Ovary (tissue), 10 donors: ENCODE measurements at places on chromosomes 6 and 20.

DNA sequence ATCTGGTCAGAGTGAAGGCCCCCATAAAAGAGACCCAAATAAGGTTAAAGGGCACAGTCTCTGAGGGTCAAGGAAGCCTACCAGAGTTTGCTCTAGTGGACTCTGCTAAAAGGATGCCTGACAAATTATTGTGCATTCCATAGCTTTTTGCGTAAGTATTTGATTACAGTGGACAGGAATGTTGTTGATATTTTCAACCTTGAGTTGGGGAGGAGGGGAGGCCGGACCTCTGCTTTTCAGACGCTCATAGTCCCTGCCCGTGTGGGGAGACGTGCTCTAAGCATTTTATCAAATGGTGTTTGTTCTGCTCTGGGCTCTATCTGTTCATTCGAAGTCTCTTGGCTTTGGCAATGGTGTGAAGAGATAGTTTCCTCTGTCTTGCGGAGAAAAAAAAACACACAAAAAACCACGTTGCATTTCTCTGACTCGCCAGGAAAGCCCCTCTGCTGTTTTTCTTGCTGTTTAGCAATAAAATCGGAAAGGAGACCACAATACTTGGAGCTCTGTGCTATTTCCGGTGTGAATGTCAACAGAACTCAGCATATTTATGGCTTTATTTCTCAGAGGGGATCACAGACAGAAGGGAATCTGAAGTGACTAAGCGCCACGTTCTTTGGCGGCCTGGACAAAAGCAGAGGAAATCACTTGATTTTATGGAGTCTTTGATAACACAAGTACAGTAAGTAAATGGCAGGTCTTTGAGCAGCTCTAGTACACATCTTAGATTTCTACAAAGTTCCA, 159.8 kb downstream of the ZFP64 start:
- peak; percentile 50 for DNase-seq

GRCh38 chr6:46651006-46651405, 1.6 kb downstream of the CYP39A1 start:
- no peak for DNase-seq

DNA sequence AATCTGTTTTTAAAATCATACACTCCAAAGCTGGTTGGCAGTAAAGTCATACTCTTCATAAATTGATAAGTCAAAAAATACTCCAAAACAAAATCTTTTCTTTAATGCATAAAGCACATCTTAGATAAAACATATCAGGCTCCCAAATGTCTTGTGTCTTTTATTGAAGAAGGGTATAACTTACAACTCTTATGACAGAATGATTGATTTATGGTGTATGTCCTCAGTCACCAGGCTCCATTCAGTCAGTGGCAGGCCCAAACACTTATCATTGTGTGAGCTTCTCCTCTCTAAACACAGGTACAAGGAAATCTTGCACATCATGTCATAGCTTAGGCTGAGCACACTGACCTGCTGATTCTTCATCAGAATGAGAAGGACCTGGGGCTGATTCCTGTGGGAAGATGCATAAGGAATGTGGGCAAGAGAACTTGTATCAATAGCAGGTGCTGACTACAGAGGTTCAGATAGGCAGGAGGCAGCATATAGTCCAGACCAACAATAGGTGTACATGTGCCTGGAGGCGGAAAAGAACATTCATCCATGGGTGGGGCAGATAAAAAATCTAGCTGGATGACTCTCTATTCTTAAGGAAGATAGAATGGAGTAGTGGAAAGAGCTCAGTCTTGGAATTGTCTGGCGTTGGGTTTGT, 1.9 kb downstream of the CALHM5 start:
- no peak for DNase-seq

GRCh38 chr6:75284632-75285282, at the start of gene TMEM30A:
TMEM30A (minus strand) TSS chr6:75284792; CDS start chr6:75284638, 154 bp downstream.
- peak; percentile 96 for DNase-seq

GRCh38 chr6:158361961-158362669, 49.9 kb downstream of the TULP4 start:
- DNase-seq = no peak

DNA sequence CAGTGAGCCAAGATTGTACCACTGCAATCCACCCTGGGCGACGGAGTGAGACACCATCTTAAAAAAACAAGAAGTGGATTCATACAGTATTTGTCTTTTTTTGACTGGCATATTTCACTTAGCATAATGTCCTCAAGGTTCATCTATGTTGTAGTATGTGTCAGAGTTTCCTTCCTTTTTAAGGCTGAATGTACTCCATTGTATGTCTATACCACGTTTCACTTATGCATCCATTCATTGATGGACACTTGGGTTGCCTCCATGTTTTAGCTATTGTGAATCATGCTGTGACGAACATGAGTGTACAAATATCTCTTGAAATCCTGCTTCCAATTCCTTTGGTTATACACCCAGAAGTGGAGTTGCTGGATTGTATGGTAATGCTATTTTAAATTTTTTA, 28.9 kb upstream of the FAM83D start:
- no peak for DNase-seq

GRCh38 chr6:105884426-105884825, 201.7 kb upstream of the PRDM1 start:
- no peak for DNase-seq

DNA sequence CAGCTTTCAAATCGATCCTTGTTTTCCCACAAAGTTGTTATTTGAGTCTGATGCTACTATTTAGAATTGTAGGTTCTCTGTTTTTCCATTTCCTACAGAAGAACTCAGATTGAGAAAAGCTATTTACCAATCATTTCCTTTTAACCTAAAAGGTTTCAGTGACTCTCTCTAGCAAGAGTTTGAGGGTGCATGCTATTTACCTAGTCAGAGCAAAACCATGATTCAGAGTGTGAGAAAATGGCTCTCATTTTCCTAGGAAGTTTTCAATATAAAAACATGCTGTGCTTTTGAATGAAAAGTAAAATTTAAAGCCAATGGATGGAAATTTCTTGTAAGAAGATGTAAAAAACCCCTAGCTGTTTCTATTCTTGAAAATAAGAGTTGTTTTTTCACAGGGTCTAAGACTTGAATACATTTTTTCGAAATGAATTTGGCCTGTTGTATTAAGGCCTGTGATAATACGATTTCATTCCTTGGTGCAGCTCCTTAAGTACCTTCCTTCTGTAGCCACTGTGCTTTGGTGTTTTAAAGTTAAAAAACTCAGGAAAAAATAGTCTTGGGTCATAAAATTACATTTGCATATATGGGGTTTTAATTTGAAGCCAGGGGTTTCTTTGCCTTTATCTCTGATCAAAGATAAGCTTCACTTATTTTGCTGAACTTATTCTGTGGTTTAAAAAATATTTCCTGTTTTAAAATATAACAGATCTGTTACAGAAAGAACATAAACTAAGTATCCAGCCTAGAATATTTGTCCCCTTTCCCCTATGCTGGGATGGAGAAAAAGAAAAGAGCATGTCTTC, 18.0 kb upstream of the RSPH3 start:
- no peak for DNase-seq

GRCh38 chr20:63119121-63119962, 96.6 kb downstream of the YTHDF1 start:
- no peak for DNase-seq

- DNase-seq = no peak
These were observed 31.9 kb downstream of the NSFL1C start for GRCh38 chr20:1434571-1435336.

DNA sequence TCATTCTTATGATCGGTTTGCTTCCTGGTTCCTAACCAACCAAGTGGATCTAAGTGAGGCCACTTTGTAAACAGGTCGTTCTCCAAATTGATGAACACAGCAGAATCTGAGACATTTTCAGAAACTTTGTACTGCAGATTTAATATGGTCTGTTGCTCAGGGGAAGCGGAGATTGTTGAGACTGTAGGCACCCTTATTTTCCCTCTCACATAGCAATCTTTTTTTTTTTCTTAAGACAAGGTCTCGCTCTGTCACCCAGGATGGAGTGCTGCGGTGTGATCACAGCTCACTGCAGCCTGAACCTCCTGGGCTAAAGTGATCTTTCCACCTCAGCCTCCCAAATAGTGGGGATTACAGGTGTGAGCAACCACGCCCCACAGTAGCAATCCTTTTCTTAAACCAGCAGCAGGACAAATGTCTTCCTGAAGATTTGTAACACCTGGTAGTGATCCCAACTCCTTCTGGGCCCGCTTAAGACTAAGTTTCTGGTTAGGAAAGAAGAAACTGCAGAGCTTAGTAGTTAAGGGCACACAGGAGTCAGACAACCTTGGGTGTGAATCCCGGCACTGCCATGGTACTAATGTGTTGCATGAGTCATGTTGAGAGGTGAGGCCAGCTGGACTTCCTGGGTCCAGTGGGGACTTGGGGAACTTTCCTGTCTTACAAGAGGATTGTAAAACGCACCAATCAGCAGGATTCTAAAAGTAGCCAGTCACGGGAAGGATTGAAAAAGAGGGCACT, 48.4 kb upstream of the EZR start:
- no peak for DNase-seq

DNA sequence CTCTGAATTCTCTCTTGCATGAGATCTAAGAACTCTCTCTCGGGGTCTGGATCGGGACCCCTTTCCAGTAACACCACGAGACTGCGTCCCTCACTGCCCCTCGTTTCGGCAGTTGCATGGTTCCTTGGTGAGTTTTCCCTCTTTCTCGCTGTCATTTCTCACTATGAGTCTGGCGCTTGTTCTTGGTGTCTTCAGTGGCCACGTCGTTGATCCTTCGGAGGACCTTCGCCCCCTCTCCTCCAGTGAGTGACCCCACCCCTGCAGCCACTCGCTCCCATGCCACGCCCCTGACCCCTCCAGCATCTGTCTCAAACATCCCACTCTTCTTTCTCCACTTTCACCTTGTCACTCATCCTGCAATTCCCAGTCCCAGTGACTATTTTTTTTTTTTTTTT, 23.0 kb downstream of the SYNJ2 start:
- peak; percentile 21 for DNase-seq

DNA sequence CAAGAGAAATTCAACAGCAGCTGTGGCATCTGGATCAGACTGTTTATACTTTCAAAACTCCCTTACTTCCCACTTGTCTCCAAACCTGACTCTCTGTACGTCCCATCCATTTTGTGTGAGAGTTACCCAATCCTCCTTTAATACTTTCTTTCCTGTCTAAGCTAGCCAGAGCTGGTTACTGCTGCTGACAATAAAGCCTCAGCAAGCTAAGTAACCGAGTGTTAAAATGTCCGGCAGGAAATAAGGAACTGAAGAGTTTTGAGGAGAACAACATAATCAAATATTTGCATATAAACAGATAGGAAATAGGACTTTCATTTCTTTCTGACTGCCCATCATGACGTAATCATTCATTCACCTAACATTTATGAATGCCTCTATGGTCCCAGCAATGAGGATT, 11.6 kb downstream of the TMEM30A start:
- no peak for DNase-seq

DNA sequence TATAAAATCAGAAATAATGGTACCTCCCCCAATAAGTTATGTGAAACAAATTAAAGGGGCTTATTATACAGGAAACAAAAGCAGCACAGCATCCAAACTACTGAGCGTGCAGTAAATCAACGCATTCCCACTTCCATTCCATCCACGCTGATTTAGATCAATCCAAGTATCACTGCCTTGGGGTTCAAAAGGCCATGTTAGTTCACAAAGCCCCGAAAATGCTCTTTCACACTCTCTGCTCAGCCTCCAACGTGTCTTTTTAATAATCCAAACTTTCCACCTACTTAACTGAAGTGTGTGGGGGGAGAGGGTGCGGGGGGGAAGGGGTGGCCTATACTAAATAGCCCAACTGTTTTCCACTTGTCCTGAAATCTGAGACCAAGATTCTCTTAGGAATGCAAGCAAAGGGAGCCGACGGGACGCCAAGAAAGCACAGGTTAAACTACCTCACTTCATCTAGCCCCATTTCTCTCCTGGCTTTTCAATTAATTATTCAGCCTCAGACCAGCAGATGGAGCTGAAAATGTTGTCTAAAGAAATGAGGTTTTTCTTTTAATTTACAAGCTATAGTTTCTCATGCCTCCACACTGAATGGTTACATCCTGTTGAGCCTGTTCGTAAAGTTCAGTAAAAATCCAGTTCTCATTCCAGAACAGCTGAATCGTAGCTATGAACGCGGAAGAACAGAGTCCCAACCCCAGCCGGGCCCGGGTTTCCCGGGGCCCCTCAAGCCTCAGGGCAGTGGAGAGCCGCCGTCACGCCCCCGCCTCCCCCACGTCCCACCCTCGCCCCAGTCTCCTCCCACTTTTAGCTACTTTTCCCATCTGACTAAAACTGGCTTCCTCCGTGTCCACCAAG, 1.0 kb upstream of the NXT1 start:
- peak; percentile 57 for DNase-seq

- DNase-seq = no peak
These were observed 51.2 kb upstream of the GMPR start for GRCh38 chr6:16187176-16187575.

GRCh38 chr20:5678777-5679176, 71.4 kb upstream of the SHLD1 start:
- DNase-seq = no peak

DNA sequence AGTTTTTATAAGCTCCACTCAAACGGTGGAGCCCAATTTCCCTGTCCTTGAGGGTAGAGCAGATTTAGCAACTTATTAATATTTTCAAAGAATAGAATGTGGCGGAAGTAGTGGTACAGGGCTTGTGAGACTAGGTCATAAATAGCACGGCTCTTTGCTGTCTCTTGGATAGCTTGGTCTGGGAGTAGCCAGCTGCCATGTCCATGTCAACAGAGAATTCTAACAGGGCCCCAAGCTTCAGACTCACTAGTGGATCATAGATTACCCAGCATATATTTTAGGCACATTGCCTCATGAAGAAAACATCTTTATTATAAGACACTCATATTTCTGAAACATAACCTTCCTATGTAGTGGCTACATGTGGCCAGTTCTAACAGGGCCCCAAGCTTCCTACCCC, 755.7 kb downstream of the HDGFL1 start:
- no peak for DNase-seq

- no peak for DNase-seq
These were observed 69.8 kb downstream of the ARID1B start for GRCh38 chr6:156846845-156847599.

GRCh38 chr6:31558631-31559500, 11.5 kb downstream of the NFKBIL1 start:
- no peak for DNase-seq

DNA sequence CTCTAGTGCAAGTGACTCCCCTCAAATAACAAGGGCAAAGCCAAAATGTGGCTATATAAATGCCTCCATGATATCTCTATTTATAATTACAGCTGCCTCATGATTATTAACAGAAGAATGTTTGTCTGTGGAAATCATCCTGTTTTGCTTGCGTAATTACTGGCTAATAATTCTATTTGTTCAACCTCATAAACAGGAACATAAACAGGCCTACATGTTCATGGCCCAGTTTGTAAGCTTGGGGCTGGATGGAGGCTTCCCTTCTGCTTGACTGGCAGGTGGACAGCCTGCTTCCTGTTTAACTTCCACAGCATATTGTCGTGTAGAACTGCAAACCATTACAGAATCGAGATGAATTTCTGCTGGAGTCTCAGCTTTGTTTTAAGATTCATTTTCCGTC, 766.0 kb upstream of the MAP3K7 start:
- no peak for DNase-seq
